Stomach (tissue), 19 donors: ENCODE measurements at places on chromosomes 1 and 21. TPM values are rescaled to one million over a fixed set of nuclear protein-coding genes. Genes with fewer than 3 reads are reported as not detected.

GRCh38 chr1:197614916-197615692 lies 160.2 kb downstream of the DENND1B start:
- DNase-seq = peak; percentile 25

DNA sequence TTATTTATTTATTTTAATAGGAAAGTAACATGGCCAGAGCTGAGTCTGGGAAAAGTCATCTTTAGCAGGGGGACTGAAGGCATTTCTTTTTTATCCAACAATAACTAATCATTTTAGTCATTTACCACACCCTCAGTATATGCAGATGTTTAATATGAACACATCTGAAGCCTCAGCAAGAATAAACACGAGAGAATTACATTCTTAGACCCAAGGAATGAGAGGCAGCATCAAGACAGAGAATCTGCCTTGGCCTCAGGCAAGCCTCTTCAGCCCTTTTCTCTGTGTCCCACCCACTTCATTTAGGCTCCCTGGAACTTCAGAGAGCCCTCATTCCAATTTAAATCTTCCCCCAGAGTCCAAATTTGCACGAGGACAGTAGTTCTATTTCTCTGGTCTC lies 17.0 kb upstream of the IGSF3 start:
- no peak for DNase-seq

- DNase-seq = peak; percentile 45
Measured at GRCh38 chr1:153490272-153491051, 30.0 kb upstream of the S100A7 start.

- no peak for DNase-seq
Measured at GRCh38 chr21:29649406-29649814, 290.4 kb downstream of the GRIK1 start.

DNA sequence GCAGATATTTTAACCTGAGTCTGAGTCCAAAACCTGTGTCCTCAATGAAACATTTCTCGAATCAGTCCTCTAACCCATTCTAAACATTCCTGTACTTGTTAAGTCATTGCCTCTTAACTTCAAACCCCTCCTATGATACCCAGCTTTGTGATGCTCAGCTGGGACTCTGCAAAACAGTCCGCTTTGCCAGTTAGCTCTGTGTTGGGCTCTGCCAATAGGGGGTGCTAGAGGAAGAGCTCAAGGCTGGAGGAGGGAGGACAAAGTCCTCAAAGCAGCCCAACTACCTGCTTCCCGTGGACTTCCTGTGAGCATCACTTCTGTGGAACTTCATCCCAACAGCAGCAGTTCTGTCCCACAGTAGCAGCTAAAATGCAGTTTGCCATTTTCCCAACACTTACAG lies 38.1 kb upstream of the SYT14 start:
- no peak for DNase-seq

DNA sequence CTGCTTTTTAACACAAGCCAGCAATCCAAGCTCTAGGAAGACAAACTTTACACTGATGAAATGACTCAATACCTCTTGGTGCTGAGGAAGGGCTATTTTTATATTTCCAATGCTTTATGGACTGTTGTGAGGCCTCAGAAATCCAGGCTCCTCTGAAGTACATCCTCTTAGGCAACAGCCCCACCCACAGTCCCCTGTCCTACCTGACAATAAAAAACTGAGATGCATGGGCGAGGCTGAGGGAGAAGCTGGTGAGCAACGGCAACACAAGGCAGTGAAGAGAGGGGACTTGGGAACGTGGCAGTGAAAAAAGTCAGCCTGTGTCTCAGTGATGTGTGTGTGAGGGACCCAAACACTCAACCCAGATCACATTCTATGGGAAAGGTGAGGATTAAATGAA lies 10.1 kb upstream of the CPT2 start:
- DNase-seq = no peak

DNA sequence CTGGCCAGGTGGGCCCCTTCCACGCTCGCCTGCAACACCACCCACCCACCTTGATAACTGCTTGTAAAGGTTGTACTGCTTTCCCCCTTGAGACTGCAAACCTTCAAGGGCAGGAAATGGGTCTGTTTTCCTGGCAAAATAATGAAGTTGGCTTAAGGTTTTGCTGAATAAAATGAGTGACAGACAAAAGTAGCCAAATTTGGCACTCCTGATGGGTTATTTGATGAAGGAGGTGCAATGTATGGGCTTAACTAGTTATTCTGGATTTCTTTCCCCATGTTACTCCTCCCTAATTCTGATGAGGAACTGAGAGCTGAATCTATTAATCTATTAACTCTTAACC lies 14.6 kb upstream of the HLCS start:
- no peak for DNase-seq

TTC34 gene
- total RNA-seq = 0.37 TPM

GRCh38 chr1:110631836-110632620 lies 25.9 kb upstream of the KCNA2 start:
- DNase-seq = no peak

GRCh38 chr1:223210788-223211120 lies 67.7 kb upstream of the TLR5 start:
- no peak for DNase-seq

DNA sequence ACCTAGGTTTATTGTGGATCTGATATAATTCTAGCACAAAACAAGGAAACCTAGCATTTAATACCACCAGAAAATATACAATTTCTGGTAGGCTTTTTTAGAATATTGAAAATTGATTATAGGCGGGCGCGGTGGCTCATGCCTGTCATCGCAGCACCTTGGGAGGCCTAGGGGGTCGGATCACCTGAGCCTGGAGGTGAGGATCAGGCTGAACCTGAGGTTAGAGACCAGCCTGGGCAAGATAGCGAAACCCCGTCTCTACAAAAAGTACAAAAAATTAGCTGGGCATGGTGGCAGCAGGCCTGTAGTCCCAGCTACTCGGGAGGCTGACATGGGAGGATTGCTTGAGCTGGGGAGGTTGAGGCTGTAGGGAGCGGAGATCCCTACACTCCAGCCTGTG lies 948 bp upstream of the COP1 start:
- DNase-seq = peak; percentile 12

DNA sequence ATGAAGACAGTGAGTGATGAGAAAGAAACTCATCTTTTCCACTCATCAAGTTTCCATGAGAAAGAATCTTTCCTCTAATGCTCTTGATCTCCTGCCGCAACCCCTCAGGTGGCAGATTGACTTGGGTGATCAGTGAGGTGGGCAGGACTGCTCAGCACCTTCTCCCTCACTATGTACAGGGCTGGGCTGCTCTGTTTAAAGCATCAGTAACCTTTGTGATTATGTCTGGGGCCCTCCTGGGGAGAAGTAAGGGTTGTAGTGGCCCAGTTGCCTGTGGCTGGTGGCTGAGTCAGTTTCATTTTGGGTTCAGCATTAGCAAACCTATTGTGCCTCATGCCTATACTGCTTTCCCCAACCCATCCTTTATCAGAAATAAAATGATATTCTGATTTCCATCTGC lies 366.0 kb downstream of the TTLL7 start:
- no peak for DNase-seq

DNA sequence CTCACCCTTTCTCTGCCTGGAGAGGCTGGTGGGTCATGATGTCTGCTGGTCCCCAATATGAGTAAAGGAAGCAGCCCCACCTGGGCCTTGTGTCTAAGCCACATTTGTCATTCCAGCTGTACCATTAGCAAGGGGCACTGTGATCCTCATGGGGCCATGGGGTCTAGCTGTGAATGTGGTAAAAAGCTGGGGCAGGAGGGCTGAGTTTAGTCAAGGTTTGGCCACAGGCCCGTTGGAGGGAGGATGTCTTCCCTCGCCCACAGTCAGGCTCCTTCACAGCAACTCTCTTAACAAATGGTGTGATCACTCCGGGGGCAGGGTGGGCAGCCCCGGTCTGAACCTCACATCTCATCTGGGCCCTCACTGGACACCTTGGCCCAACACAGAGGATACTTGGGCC lies 115.4 kb downstream of the DMRTB1 start:
- DNase-seq = no peak

SPATA45 gene
- not detected for total RNA-seq
